ENCODE measurements at places on chromosomes 6 and 20.

DNA sequence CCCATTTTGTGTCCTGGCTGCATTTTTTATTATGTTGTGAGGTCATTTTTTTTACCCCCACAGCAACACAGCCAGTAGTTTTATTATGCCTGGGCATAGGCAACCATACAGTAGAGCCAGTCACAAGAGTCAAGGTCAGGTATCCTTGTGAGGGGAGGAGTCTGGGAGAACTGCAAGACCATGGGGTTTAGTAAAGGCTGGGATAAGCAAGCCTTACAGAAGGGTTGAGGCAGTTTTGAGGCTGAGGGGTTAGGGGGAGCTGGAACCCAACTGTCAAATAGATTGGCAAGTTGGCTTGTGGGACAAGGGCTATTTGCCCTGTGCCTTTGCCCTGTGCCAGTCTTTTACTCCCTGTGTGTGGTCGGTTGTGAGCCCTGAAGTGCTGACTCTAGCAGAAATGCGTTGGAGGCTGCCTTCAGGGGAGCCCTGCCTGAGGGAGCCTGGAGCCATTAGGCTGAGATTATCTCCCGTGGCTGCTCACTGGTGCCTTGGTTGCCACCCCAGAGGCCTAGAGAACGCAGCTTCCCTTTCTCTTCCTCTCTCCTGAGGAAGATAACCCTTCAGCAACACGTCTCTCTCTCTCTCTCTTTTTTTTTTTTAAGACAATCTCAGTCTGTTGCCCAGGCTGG, 31.1 kb downstream of the RALY start:
- DNase-seq: no peak
- no peak overlapping the region for H3K27ac ChIP-seq
- no peaks in the 10 kb centered on the region for H3K27me3 ChIP-seq
- H3K4me3 ChIP-seq: no peak overlapping the region
- no peaks in the 10 kb centered on the region for H3K36me3 ChIP-seq
- peaks cover 8% of the 10 kb centered on the region for H3K4me1 ChIP-seq

DNA sequence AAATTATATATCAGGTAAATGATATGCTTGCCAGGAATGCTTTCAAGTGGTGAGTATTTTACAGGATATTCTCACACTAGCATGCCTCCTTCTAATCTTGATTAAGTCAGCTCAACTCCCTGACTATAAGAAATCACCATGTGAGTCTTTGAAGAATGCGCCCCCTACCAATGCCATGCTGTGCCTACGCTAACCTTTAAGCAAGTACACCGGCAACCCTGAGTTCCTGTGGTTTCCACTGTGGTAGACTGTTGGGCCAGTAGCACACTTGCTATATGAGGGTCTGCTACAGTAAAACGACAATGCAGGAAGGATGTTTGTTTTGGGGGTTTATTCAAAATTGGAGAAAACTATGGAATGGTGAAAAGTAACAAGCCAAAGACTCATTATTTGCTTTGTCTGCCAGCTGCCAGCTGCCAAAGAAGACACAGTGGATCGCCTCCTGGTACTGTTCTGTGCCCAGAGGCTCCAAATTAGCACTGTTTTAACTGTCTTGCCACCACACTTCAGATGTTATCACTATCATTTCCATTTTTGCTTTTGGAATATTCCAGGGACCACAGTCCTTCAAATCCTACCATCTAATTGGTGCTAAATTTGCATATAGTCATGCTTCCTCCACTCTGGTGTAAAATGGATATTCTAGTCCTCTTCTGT, 333.5 kb downstream of the RNGTT start:
- no peak for DNase-seq
- no peaks in the 10 kb centered on the region for H3K4me1 ChIP-seq
- H3K36me3 ChIP-seq: no peaks in the 10 kb centered on the region
- H3K27me3 ChIP-seq: no peaks in the 10 kb centered on the region
- no peak overlapping the region for H3K27ac ChIP-seq

DNA sequence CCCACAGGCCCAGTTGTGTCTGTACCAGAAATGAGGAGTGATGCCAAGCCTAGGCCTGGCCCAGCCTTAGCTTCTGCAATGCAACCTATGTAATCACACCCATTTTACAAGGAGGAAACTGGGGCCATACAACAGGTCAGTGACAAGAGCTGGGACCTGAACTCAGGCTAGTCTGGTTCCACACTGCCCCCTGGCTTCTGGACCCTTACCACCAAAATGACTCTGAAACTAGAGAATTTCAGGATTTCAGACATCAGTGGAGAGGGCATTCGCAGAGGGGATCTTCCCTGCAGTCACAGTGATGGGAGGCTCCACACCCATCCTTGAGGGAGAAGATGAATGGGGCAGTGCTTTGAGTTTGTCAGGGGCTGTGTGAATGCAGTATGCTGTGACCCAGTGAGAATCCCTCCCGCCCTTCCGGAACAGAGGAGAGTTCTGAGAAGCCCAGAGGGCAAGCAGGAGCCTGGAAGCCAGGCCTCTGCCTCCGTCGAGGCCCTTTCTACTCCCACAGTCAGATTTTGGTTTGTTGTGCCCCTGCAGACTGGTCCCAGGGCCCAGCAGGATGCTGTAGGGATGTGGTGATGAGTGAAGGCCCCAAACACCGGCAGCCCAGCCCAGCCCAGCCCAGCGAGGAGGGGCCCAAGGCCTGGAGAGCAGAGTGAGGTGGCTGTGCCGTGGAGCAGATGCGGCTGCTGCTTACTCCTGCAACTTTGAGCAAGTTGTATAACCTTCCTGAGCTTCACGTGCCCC, 48.1 kb upstream of the MYL9 start:
- no peak overlapping the region for H3K4me3 ChIP-seq
- peak overlapping the region; percentile 81 for H3K27ac ChIP-seq
- DNase-seq: no peak
- H3K27me3 ChIP-seq: no peaks in the 10 kb centered on the region
- peaks cover 55% of the 10 kb centered on the region for H3K4me1 ChIP-seq

DNA sequence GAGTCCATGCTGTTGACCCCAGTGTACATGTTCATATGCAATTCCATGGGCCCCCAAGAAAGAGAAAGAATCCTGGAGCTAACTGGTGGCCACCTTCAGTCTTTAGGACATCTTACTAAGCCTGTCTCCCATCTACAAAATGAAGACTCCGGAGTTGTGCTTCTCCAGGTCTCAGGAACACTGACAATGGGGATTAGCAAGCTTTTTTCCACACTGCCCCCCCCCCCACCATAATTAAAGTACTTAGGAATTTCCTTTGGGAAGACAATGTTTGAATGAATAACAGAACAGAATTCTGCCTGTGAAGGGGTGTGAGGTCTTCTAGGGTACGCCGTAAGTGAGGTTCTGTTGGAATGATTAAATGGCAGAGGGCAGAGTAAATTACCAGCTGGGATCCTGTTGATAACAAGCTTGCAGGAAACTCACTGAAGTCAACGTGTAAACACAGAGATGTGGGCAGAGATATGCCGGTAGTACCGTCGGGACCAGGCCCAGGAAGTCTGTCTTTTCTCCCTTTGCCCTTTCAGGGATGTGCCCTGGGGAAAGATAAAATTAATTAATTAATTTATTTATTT, 63.1 kb downstream of the ANKRD6 start:
- no peak overlapping the region for H3K4me3 ChIP-seq
- H3K27me3 ChIP-seq: no peaks in the 10 kb centered on the region
- DNase-seq: no peak
- no peaks in the 10 kb centered on the region for H3K4me1 ChIP-seq

GRCh38 chr6:47476781-47477496, 650 bp upstream of the CD2AP start:
- no peaks in the 10 kb centered on the region for H3K36me3 ChIP-seq
- H3K4me3 ChIP-seq: peak overlapping the region; percentile 99
- no peaks in the 10 kb centered on the region for H3K27me3 ChIP-seq
- peak; percentile 18 for DNase-seq
- H3K4me1 ChIP-seq: peaks cover 14% of the 10 kb centered on the region

- no peaks in the 10 kb centered on the region for H3K36me3 ChIP-seq
- no peaks in the 10 kb centered on the region for H3K4me1 ChIP-seq
- no peak for DNase-seq
- H3K27me3 ChIP-seq: peaks cover 19% of the 10 kb centered on the region
- no peak overlapping the region for H3K4me3 ChIP-seq
Observed at GRCh38 chr20:57420571-57421252, 29.5 kb downstream of the RBM38 start.

GRCh38 chr6:157645201-157645795, 177.7 kb upstream of the SNX9 start:
- H3K27me3 ChIP-seq: no peaks in the 10 kb centered on the region
- H3K27ac ChIP-seq: no peak overlapping the region
- no peaks in the 10 kb centered on the region for H3K4me1 ChIP-seq
- H3K36me3 ChIP-seq: no peaks in the 10 kb centered on the region
- DNase-seq: no peak
- H3K4me3 ChIP-seq: no peak overlapping the region

GRCh38 chr6:153538491-153538890, 407.4 kb upstream of the RGS17 start:
- no peaks in the 10 kb centered on the region for H3K4me1 ChIP-seq
- H3K4me3 ChIP-seq: no peak overlapping the region
- DNase-seq: peak; percentile 34
- H3K27ac ChIP-seq: no peak overlapping the region
- H3K36me3 ChIP-seq: no peaks in the 10 kb centered on the region

GRCh38 chr6:130306377-130306776, 59.4 kb upstream of the TMEM200A start:
- no peaks in the 10 kb centered on the region for H3K36me3 ChIP-seq
- H3K27me3 ChIP-seq: no peaks in the 10 kb centered on the region
- DNase-seq: no peak
- H3K27ac ChIP-seq: no peak overlapping the region

All from GM23248 (cell line).